Bladder microvascular endothelial cell (primary cell): ENCODE measurements at places on chromosomes 7 and 10. TPM values are rescaled to one million over a fixed set of nuclear protein-coding genes. Genes with fewer than 3 reads are reported as not detected.

The OR2A42 gene
- not detected in 2 replicates for total RNA-seq

The RBM33 gene
- 15.4 and 48.5 TPM in 2 replicates for total RNA-seq

The BMPER gene
- total RNA-seq: 0.16 and 5.4 TPM in 2 replicates

The LRMDA gene
- total RNA-seq: 8.7 and 13.5 TPM in 2 replicates

The GPR158 gene
- total RNA-seq: under 0.01 TPM in 1 of 2 replicates, not detected in the other

The HOXA1 gene
- total RNA-seq: 0.49 and 0.63 TPM in 2 replicates

The TET1 gene
- 0.16 and 0.69 TPM in 2 replicates for total RNA-seq

The PNLIPRP1 gene
- not detected in 2 replicates for total RNA-seq

The FAM131B gene
- 0.44 and 0.49 TPM in 2 replicates for total RNA-seq

The LLCFC1 gene
- total RNA-seq: not detected in 2 replicates

The INSYN2A gene
- total RNA-seq: under 0.01 TPM in 1 of 2 replicates, not detected in the other

The CXCL12 gene
- total RNA-seq: 2.9 and 17.4 TPM in 2 replicates

The DKK1 gene
- 10.2 and 21.4 TPM in 2 replicates for total RNA-seq

The HPSE2 gene
- not detected in 2 replicates for total RNA-seq

The CFAP43 gene
- total RNA-seq: under 0.01 TPM in 1 of 2 replicates, not detected in the other

The LBX1 gene
- total RNA-seq: not detected in 2 replicates

The DRGX gene
- not detected in 2 replicates for total RNA-seq

The SLC39A12 gene
- not detected in 2 replicates for total RNA-seq

The SORBS1 gene
- 0.44 and 0.97 TPM in 2 replicates for total RNA-seq

The CADPS2 gene
- 43.5 and 62.1 TPM in 2 replicates for total RNA-seq

The LRRC18 gene
- total RNA-seq: not detected in 2 replicates

The NEUROG3 gene
- total RNA-seq: not detected in 2 replicates

The FOXP2 gene
- total RNA-seq: 0.32 and 8.6 TPM in 2 replicates

The ANKRD61 gene
- 0.06 TPM in 1 of 2 replicates, not detected in the other for total RNA-seq

The ZNF398 gene
- 3.2 and 7.6 TPM in 2 replicates for total RNA-seq

The POU6F2 gene
- total RNA-seq: not detected in 2 replicates

The NAT16 gene
- total RNA-seq: not detected in 2 replicates

The CLDN3 gene
- 0.32 and 2.6 TPM in 2 replicates for total RNA-seq

The AKR1C8 gene
- 0.16 TPM in 1 of 2 replicates, not detected in the other for total RNA-seq

The HSPA12A gene
- total RNA-seq: 0.16 and 1.5 TPM in 2 replicates

The PLEKHS1 gene
- not detected in 2 replicates for total RNA-seq

The ZNF12 gene
- total RNA-seq: 7.3 and 17.2 TPM in 2 replicates

The ZNF282 gene
- total RNA-seq: 22.3 and 45.0 TPM in 2 replicates

The PTPN20 gene
- 0.44 and 0.49 TPM in 2 replicates for total RNA-seq

The PNLIPRP3 gene
- total RNA-seq: not detected in 2 replicates

The PNLIP gene
- not detected in 2 replicates for total RNA-seq

The CYP2C19 gene
- total RNA-seq: 0.06 TPM in 1 of 2 replicates, not detected in the other

The CAMK2B gene
- total RNA-seq: under 0.01 and 0.57 TPM in 2 replicates

The CYP26A1 gene
- total RNA-seq: 0.65 and 1.9 TPM in 2 replicates
